ENCODE measurements at places on chromosomes 5 and 9.

- no peak for DNase-seq
These were observed 18.5 kb upstream of the PCDHB1 start for GRCh38 chr5:141032626-141033025.

- no peak for DNase-seq
These were observed 1068.3 kb upstream of the EDIL3 start for GRCh38 chr5:85453026-85453349.

DNA sequence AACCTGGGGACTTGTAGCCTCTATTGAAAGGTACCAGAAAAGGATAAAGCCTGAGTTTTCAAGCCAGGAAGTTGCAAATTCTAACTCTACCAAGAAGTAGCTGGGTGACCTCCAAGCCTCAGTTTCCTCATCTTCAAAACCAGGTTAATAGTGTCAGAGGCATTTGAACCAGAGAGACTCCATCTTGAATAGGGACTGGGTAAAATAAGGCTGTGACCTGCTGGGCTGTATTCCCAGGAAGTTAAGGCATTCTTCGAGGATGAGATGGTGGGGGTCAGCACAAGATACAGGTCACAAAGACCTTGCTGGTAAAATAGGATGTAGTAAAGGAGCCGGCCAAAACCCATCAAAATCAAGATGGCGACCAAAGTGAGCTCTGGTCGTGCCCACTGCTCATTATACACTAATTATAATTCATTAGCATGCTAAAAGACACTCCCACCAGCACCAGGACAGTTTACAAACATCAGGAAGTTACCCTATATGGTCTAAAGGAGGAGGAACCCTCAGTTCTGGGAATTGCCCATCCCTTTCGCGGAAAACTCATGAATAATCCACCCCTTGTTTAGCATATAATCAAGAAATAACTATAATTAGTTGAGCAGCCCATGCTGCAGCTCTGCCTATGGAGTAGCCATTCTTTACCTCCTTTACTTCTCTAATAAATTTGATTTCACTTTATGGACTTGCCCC, 3.8 kb upstream of the SERINC5 start:
- no peak for DNase-seq

DNA sequence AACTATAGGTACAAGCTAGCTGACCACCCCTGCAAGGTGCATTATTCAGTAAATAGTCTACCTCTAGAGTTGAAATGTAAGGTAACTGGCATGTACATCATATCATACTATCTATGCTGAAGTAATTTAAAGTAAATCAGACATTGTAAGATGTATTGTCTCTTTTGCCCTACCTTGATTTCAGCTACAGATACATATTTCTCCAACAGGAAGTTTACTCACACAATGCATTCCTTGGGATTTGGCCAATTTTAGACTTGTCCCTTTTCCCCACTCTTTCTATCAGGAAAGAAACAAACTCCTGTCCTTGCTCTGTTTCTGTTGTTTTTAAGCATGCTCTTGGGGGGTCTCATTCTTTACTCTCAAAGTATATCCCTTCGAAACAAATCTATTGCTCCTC, 58.5 kb upstream of the TSLP start:
- DNase-seq: no peak

GRCh38 chr9:137149942-137150616, 11.1 kb downstream of the GRIN1 start:
- DNase-seq: peak; percentile 96

- no peak for DNase-seq
These were observed 203.7 kb downstream of the NXNL2 start for GRCh38 chr9:88738709-88739108.

Data from NCI-H1436 (cell line).